ENCODE measurements at places on chromosomes 12 and 14.

GRCh38 chr12:57732726-57733593, 5.6 kb downstream of the AGAP2 start:
- DNase-seq = no peak

DNA sequence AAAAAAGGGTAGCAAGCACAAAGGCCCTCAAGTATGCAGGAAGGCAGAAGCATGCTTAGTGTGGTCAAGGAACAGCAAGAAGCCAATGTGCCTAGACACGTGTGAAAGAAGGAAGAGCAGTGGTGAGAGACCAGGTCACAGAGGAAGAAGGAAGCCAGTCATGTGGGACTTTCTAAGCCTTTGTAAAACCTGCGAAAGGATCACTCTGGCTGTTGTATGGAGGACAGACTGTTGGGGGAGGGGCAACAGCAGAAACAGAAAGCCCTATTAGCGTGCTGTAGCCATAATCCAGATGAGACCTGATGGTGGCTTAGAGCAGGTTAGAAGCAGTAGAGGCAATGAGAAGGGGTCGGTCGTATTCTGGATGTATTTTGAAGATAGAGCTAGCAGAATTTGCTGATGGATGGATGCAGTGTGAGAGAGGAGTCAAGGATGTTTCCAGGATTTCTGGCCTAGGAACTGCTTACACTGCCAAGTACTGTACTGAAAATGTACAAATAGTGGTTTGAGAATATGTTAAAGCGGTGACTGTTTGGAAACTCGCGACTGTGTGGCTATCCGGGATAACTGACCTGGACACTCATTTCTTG, 5.7 kb upstream of the MLF2 start:
- DNase-seq = no peak

DNA sequence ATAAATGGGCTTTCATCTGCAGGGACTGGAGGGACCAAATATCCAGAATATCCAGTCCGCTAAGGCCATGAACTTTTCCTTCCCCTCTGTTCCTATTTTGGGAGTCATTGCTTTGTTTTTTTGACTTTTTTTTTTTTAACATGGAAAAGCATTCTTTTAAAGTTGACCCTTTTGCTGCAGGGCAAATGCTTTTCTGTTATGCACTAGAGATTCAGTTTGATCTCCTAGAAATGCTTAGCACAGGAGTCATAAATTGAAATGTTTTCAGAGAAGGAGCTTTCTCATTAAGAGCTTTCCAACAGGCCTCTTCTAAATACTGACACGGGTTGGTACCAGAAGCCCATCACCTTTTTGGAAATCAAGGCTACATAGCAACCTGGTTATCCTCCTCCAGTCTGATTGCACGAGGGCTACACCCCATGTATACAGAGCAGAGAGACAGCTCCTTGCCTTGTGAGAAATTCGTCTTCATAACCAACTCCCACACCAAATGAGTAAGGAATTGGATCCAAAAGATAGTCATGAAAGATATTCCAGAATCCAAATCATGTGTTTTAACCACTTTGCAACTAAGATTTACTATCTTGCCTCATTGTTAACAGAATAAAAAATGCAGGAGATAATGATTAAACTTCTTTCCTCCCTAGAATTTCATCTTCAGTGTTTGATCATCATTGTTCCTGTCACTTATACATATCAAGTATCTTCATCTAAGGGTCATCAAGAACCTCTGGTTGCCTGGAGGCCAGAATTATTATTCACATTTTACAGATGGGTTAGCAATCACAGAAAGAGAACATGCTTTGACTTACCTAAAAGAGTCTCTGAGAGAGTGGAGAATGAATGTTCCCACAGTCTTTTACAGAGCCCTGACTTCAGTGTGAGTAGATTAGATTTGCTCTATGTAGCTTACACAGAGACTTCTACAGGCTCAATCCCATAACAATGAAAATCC, 389.4 kb downstream of the ZFP36L1 start:
- DNase-seq = no peak

- DNase-seq = no peak
These were observed 6.5 kb upstream of the TBX3 start for GRCh38 chr12:114690267-114691135.

DNA sequence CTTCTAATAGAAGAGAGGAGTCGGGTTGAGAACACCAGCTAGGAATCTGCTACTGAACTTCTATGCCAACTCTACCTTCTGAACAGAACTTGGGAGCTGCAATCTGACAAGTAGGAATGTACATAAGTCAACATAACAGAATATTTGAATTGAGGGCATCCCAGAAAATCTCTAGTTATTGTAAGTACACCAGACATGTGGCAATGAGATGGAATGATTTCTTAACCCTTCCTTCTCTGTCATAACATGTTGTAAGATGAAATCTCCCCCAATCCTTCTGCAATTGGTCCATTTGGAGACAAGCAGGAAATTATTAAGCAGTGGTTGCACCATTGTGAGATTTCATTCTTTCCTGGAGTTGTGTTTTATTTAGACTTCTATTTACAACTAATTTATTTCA, 68.7 kb upstream of the TMPO start:
- no peak for DNase-seq

GRCh38 chr12:68453876-68454275, 121.7 kb upstream of the MDM1 start:
- no peak for DNase-seq

- DNase-seq = no peak
These were observed 62.9 kb upstream of the PSMA6 start for GRCh38 chr14:35229084-35229791.

DNA sequence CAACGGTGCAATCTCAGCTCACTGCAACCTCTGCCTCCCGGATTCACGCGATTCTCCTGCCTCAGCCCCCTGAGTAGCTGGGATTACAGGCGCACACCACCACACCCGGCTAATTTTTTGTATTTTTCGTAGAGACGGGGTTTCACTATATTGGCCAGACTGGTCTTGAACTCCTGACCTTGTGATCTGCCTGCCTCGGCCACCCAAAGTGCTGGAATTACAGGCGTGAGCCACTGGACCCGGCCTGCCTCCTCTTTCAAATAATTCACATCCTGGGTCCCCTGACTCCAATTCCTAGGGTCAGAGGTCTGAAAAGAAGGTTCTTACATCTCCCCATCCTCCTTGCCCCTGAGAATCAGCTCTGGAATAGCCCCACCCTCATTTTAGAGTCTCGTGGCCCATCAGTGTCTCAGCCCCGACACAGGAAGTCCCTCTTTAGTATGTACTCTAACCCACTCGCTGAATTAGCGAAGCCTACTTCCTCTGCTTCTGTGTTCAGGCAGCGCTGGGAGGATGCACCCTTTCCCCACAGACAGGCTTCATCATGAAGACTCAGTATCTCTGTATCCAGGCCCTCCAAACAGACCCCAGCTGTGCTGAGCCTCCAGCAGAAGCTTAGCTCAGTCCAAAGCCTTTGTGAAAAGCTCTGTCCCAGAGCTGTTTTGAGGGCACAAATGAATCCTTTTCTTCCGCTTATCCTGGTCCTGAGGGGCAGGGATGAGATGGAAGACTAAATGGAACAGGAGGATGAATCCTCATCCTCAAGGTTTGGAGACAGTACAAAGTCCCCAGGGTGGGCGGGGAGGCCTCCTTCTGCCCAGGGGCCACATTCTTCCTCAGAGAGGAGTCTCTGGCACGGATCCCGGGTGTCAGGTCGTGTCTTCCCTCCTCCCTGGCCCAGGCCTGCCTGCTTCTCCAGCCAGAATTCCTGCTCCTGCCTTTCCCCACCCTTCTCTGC, 3.5 kb downstream of the LPAR5 start:
- no peak for DNase-seq

DNA sequence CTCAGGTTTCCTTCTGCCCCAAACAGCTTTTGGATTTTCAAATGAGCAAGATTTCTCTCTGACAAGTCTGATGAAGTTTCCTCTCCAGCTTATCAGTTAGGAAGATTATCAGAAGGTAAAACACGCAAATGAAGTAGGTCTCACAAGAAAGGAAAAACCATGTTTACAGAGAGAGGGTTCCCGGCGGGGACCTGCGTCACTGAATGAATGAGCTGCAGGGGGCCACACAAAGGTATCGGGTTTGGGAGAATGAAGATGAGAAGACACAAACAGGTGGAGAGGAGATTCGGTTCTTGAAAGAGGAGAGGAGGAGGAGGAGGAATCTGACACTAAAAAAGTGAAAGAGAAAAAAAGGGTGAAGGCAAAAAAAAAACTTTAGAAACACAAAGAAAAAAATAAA, 208.6 kb downstream of the CALM1 start:
- no peak for DNase-seq

GRCh38 chr12:65892841-65893251, 68.6 kb downstream of the HMGA2 start:
- DNase-seq = no peak

- no peak for DNase-seq
These were observed 103.8 kb downstream of the ACSS3 start for GRCh38 chr12:81181691-81182090.

DNA sequence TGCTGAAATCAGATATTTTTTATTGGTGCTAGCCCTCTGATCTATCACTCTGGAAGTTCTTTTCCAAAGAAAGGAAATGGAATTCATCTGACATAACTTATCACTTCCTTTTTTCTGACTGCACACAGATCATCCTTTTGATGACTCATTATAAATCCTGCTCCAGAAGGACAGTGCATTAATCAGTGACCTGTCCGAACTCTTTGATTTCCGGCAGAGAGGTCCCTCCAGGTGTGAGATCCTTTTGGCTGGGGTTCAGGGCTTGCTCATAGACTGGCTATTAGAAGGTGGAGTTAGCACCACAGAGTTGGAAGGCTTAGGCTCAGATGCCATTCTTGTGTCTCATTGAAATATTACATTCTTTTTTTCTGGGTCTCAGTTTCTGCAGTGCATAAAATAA, 328.2 kb downstream of the ZFP36L1 start:
- DNase-seq = no peak

DNA sequence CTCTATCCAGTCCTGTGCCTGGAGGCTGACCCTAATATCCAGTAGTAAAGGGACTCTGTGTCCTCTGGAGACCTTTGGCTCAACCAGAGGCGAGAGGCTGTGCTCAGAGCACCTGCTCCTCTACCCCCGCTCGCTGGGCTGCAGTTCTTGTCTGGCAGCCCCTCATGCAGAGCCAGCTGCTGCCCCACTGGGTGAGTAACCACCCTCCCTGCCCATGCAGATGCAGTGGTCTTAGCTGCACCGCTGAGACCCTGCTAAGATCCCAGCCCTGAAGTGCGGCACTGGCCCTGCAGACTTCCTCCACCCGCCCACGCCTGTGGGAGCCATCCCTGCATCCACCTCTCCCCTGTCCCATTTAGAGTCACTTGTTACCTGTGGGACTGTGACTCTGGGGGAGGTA, 347.5 kb upstream of the SFSWAP start:
- no peak for DNase-seq

- no peak for DNase-seq
These were observed 154.4 kb downstream of the CALM1 start for GRCh38 chr14:90551070-90551704.

DNA sequence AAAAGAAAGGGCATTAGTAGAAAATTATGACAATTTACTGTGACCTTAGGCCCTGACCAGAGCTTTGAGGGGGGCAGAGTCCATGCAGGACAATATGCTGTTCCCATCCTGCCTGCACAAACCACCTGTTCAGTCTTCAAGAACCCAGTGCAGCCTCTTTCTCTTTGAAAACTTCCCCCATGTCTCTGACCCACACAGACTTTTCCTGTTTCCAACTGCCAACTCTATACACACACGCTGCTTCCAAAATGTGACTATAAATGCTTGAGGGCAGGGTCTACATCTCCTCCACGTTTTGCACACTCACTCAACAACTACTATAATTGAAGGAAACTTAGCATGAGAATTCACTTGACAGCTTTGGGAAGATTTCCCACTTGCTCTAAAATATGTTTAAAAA, 36.6 kb upstream of the SYCP3 start:
- no peak for DNase-seq

- no peak for DNase-seq
These were observed 43.6 kb downstream of the CCDC85C start for GRCh38 chr14:99560403-99560802.

DNA sequence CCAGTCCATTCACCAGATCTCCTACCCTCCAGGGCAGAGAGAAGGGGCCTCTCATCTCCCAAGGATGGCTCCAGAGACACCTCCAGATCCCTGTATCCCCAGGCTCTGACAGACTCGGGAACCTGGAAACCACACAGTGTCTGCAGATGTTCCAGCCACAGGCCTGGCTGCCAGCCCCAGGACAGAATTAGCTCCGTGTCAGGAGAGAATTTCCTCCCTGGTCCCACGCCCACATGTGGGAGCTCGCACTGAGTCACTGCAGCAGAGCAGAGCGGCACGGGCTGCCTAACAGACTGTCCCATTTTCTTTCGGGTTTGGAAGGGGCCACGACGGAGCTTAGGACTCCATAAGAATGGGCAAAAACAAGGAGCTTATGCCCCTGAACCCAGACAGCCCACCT, 33.6 kb downstream of the CMKLR1 start:
- DNase-seq = no peak

DNA sequence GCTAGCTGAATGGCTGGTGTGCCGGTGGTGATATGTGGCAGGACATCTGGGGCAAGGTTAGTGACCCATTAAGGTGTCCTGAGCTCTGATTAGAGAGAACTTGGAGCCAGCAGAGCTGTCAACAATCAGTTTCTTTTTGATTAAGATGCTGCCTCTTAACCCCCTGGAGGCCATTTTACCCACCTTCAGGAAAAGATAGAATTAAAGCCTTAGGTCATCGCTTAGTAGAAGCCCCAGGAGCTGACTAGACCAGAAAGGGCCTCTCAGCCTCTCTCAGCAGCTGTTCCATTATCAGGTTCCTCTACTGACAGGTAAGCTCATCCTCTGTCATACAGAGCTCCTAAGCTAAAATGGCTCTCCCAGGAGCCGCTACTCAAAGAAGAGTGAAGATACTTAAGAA, 339.0 kb downstream of the FUT8 start:
- DNase-seq = no peak

GRCh38 chr14:68234101-68234905, 414.7 kb downstream of the RAD51B start:
- no peak for DNase-seq

DNA sequence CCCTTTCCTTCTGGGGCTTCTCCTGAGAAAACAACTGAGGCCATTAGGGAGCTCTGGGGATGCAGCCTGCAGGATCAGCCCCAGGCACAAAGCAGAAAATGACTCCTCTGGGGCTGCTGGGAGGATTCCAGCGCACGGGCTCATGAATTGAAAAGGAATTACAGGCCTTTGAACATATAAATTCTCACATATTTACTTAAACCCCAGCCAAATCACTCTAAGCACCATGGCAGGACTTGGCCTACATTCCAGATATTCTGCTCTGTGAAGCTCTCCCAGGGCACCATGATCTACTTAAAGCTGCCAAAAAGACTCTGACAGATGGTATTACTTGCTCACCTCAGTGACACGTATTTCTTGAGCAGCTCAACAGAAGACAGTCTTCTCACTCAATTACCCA, 87.2 kb downstream of the ZFC3H1 start:
- DNase-seq = no peak

Data from activated CD4-positive, CD25-positive, alpha-beta regulatory T cell treated with anti-CD3 and anti-CD28 coated beads, Interleukin-2, amount 50 U/mL, for 72 hours (primary cell).